ENCODE measurements at places on chromosomes 1 and 21. TPM values are rescaled to one million over a fixed set of nuclear protein-coding genes. Genes with fewer than 3 reads are reported as not detected.
A peak's percentile ranks its signal among the peaks of the same experiment; 100 is the strongest.

GRCh38 chr21:19224090-19224489 lies 820.5 kb upstream of the TMPRSS15 start:
- H3K36me3 ChIP-seq: no peaks in the 10 kb centered on the region
- no peaks in the 10 kb centered on the region for H3K4me1 ChIP-seq
- H3K27ac ChIP-seq: no peak overlapping the region
- DNase-seq: no peak
- H3K4me3 ChIP-seq: no peak overlapping the region

- H3K27me3 ChIP-seq: no peaks in the 10 kb centered on the region
- peaks cover 4% of the 10 kb centered on the region for H3K36me3 ChIP-seq
- no peak overlapping the region for H3K27ac ChIP-seq
- no peak for DNase-seq
Observed at GRCh38 chr1:87370544-87370943, 41.9 kb downstream of the LMO4 start.

- DNase-seq: no peak
- peaks cover 16% of the 10 kb centered on the region for H3K4me1 ChIP-seq
- H3K4me3 ChIP-seq: no peak overlapping the region
- H3K36me3 ChIP-seq: peaks cover 8% of the 10 kb centered on the region
Observed at GRCh38 chr1:218299416-218299815, 14.3 kb downstream of the RRP15 start.

The MROH7 gene
- total RNA-seq: not detected

DNA sequence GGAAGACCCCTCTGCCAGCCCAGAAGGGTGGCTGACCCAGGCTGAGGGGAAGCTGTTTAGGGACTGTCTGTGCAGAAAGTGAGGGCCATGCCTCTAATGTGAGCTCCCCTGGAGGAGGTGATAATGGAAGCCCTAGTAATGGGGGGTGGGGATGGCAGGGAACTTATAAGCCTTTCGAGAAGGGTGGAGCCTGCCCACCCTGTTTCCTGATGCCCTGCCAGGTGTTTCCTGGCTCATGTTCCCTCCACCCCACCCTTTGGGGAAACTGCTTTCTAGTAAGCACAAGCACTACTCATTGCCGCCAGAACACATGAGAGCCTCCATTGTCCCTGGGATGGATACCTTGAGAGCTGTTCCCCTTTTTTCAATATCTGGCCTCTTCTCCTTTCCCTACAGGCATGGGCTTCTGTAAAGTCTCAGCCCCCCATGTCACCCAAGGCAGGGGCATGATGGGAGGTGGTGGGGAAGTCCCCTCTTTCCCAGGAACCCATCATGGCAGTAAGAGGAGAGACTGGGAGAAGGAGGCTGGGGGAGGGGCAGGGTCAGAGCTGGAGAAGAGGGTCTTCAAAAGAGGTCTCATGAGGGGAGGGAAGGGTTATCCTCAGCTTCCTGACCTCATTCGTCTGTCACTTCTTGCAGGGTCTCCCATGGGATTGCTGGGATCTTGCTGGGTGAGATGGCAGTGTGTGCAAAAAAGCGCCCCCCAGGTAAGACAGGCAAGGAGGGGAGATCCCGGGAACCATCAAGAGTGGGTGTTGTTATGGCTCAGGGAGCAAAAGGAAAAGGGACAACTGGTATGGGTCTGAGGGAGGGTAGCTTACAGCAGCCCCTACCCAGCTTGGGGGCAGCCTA lies 2.4 kb downstream of the ATP8B2 start:
- H3K4me1 ChIP-seq: peaks cover 54% of the 10 kb centered on the region
- peak overlapping the region; percentile 78 for H3K4me3 ChIP-seq
- peaks cover 15% of the 10 kb centered on the region for H3K36me3 ChIP-seq
- H3K27me3 ChIP-seq: no peaks in the 10 kb centered on the region
- peak; percentile 42 for DNase-seq
- H3K27ac ChIP-seq: peak overlapping the region; percentile 94

The TRIM45 gene
- 0.69 TPM for total RNA-seq

The SH2D5 gene
- 0.07 TPM for total RNA-seq

GRCh38 chr1:209328196-209328595 lies 255.3 kb upstream of the CAMK1G start:
- H3K36me3 ChIP-seq: no peaks in the 10 kb centered on the region
- H3K27ac ChIP-seq: no peak overlapping the region
- DNase-seq: no peak
- H3K4me1 ChIP-seq: no peaks in the 10 kb centered on the region

DNA sequence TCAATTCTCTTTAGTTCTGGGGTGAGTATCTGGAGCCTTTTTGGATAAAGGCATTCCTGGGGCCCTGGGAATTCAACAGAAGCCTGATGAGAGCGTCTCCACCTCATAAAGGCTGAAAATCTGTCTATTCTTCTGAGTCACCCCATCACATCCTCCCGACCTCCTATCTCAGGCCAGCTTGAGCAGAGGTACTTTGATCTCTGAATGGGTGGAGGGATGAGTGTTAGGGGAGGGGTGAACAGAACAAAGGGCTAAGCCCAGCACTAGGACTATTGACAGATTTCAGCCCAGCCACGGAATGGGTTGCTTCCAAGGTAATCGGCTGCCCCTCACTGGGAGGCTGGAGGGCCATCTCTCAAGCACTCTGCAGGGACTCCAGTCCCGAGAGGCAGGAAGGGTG lies 2.5 kb upstream of the MYBPH start:
- H3K4me1 ChIP-seq: no peaks in the 10 kb centered on the region
- H3K4me3 ChIP-seq: no peak overlapping the region
- no peak overlapping the region for H3K27ac ChIP-seq
- DNase-seq: no peak
- H3K36me3 ChIP-seq: no peaks in the 10 kb centered on the region

GRCh38 chr21:32603131-32603530 lies 9.0 kb downstream of the CFAP298 start:
- H3K36me3 ChIP-seq: peaks cover 43% of the 10 kb centered on the region
- DNase-seq: no peak
- no peak overlapping the region for H3K27ac ChIP-seq

The TINAGL1 gene
- total RNA-seq: not detected

DNA sequence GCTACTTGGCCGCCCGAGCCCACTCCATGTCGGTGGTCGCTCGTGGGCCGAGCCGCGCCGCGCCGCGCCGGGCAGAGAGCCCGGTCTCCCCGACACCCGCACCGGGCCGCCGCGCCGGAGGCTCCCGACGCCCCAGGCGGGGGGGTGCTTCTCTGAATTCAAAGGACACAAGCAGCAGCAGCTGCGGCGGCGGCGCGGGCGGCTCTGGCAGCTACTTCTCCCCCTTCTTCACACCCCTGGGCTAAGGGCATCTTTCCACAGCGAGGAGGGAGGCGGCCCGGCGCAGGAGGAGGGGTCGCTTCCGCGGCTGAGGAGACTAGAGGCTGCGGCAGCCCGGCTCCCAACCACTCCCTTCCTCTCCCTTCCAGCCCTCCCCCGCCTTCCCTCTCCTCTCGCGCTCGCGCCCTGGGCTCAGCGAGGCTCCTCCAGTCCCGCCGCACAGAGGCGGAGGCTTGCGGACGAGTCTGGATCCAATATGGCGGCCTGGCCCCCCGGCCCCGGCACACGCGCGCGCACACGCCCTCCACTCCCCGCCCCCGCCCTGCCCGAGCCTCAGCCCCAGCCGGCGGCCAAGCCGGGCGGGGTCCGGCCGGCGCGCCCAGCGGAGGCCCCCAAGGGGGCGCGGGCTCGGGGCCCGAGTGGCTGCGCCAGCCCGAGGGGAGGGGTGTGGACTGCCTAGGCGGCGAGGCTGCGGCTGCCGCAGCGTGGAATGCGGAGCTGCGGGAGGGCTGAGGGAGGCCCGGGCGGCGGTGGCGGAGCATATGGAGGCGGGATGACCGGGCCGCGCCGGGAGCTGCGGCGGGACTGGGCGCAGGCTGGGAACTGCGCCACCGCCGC lies at the start of gene CDC42BPA:
CDC42BPA (minus strand) TSS at position 477 of the 837 bp plus-strand sequence. CDS start 1,310 bp downstream, outside the sequence.
- peak within 1 kb of the TSS; percentile 77 for H3K4me3 ChIP-seq
- DNase-seq: peak; percentile 53
- H3K27me3 ChIP-seq: peaks cover 44% of the 10 kb centered on the region
- peaks cover 10% of the 10 kb centered on the region for H3K4me1 ChIP-seq

GRCh38 chr1:155591770-155592169 lies 18.2 kb upstream of the MSTO1 start:
- H3K4me1 ChIP-seq: no peaks in the 10 kb centered on the region
- no peak overlapping the region for H3K4me3 ChIP-seq
- no peak for DNase-seq
- H3K27me3 ChIP-seq: no peaks in the 10 kb centered on the region
- H3K36me3 ChIP-seq: no peaks in the 10 kb centered on the region
- no peak overlapping the region for H3K27ac ChIP-seq

DNA sequence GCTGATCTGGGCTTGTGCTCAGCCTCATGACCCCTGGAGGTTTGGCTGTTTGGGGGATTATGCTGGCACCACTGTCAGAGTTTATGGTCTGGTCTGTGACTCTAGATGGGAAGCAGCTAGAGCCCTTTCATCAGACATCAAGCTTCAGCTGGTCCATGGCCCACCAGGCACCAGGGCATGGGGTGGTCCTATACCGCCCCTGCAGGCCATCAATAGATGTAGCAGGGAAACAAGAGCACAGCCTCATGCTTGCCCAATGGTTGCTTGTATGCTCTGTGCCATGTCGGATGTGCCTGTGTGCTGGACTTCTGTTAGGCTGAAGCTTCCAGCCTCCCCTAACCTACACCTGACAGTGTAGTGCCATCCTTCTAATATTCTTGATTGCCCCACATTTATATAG lies 71.1 kb upstream of the CD34 start:
- H3K27ac ChIP-seq: no peak overlapping the region
- peaks cover 20% of the 10 kb centered on the region for H3K27me3 ChIP-seq
- H3K4me3 ChIP-seq: no peak overlapping the region
- no peaks in the 10 kb centered on the region for H3K4me1 ChIP-seq
- no peak for DNase-seq
- H3K36me3 ChIP-seq: no peaks in the 10 kb centered on the region

DNA sequence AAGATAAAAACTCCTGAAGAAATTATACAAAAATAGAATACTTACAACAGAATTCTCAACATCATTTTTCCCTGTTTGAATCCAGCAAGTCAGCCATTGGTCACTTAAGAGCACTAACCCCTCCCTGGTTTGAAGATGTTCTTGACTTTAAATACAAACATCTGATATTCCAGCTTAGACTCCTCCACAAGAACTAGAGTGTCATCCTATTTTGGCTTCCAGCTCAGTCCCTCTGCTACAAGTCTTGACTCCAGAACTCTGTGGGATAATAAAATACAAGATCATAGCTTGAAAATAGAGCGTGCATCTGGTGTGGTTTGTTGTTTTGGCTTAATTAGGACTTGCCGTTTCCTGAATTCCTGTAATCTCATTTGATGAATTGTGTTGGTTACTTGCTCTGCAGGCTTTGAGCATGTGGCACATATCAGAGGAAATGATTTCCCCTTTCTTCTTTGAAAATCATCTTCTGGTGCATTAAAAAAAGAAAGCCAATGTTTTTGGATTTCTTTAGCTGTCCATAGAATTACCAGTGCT lies 63.7 kb upstream of the DPT start:
- no peak for DNase-seq
- H3K27me3 ChIP-seq: peaks cover 13% of the 10 kb centered on the region
- H3K4me3 ChIP-seq: no peak overlapping the region
- no peaks in the 10 kb centered on the region for H3K36me3 ChIP-seq

The CTSK gene
- total RNA-seq: 1.7 TPM

The OR2T33 gene
- total RNA-seq: not detected

DNA sequence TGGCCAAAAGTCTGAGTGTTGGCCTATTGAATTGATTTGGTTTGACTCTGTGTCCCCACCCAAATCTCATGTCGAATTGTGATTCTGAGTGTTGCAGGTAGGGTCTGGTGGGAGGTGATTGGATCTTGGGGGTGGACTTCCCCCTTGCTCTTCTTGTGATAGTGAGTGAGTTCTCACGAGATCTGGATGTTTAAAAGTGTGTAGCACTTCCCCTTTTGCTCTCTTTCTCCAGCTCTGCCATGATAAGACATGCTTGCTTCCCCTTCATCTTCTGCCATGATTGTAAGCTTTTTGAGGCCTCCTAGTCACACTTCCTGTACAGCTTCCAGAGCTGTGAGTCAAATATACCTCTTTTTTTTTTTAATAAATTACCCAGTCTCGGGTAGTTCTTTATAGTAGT lies 297.1 kb upstream of the ZRANB2 start:
- no peak for DNase-seq
- H3K4me1 ChIP-seq: no peaks in the 10 kb centered on the region
- H3K27me3 ChIP-seq: no peaks in the 10 kb centered on the region

DNA sequence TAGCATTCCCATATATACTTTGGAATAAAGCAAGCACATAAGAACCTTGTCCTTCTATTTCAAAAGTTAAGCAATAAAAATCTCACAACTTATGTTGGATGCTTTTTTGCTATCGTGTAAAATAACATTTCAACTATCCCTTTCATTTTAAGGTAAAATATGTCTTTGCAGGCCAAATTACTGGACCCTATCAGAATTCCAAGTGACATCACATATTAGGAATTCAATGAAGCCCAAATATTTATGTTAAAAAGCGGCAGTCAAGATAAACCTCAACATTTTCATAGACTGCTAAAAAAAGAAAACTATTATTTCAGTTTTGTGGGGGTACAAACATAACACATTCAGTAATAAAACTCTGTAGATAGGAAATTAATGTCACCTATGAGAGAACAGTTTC lies 252.0 kb downstream of the KCTD3 start:
- H3K4me3 ChIP-seq: no peak overlapping the region
- no peaks in the 10 kb centered on the region for H3K27me3 ChIP-seq
- H3K27ac ChIP-seq: no peak overlapping the region
- H3K4me1 ChIP-seq: no peaks in the 10 kb centered on the region
- no peak for DNase-seq
- no peaks in the 10 kb centered on the region for H3K36me3 ChIP-seq

DNA sequence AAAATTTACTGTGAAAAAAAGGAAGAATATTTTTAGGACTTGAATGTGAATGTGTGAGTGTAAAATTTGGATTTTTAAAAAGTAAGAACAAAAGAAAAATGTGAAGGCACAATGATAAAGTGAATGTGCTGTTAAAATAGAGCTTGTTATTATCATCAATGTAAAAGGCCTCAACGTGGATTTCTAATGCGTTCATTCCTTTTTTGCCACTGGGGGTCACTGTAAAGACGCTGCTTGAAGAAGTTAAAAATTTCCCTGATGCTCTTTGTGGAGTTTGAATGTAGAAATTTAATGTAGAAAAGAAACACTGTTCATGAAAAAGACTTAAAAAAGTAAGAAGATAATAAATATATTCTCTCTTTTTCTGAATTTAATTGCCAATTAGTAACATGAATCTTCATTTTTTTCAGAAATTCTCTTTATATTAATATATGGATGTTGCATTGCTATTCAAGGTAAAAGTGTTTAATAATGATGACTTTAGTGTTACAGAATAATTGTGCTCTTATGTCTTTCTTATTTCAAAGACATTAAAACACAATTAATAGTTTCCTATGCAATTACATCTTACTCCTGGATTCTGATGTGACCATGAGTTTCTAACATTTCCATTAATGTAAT lies 161.5 kb downstream of the DNM3 start:
- DNase-seq: peak; percentile 25
- H3K36me3 ChIP-seq: no peaks in the 10 kb centered on the region
- H3K27ac ChIP-seq: no peak overlapping the region
- H3K27me3 ChIP-seq: no peaks in the 10 kb centered on the region

All from activated CD4-positive, alpha-beta memory T cell treated with anti-CD3 and anti-CD28 coated beads for 36 hours (primary cell).